Activated CD4-positive, alpha-beta memory T cell treated with anti-CD3 and anti-CD28 coated beads, Interleukin-2, amount 10 ng/mL, durations not matched to agents 7 days and 5 days (primary cell): ENCODE measurements at places on chromosomes 3 and 15. TPM values are rescaled to one million over a fixed set of nuclear protein-coding genes. Genes with fewer than 3 reads are reported as not detected.

TWF2 gene
- total RNA-seq = 119 TPM

GRCh38 chr3:45043728-45044299, 17.7 kb downstream of the CLEC3B start:
- no peaks in the 10 kb centered on the region for H3K36me3 ChIP-seq
- peaks cover 21% of the 10 kb centered on the region for H3K4me1 ChIP-seq
- peaks cover 25% of the 10 kb centered on the region for H3K27me3 ChIP-seq
- no peak for DNase-seq
- H3K27ac ChIP-seq = no peak overlapping the region
- H3K4me3 ChIP-seq = no peak overlapping the region

MED12L gene
- total RNA-seq = 1.6 TPM

PP2D1 gene
- total RNA-seq = not detected

- H3K36me3 ChIP-seq = no peaks in the 10 kb centered on the region
- H3K27ac ChIP-seq = no peak overlapping the region
- H3K4me1 ChIP-seq = peaks cover 3% of the 10 kb centered on the region
- no peaks in the 10 kb centered on the region for H3K27me3 ChIP-seq
- DNase-seq = no peak
Observed at GRCh38 chr3:8413337-8413926, 88.2 kb upstream of the LMCD1 start.
